ENCODE measurements at places on chromosomes 2 and 18. TPM values are rescaled to one million over a fixed set of nuclear protein-coding genes. Genes with fewer than 3 reads are reported as not detected.

SFT2D3 gene
- total RNA-seq = 5.2 TPM

HOXD13 gene
- total RNA-seq = not detected

FHL2 gene
- not detected for total RNA-seq

NYAP2 gene
- total RNA-seq = not detected

NAT8 gene
- total RNA-seq = not detected

FLACC1 gene
- total RNA-seq = 4.0 TPM

CNGA3 gene
- total RNA-seq = not detected

- H3K27me3 ChIP-seq = no peaks in the 10 kb centered on the region
- H3K4me3 ChIP-seq = no peak overlapping the region
- no peaks in the 10 kb centered on the region for H3K4me1 ChIP-seq
- DNase-seq = no peak
Observed at GRCh38 chr2:37796481-37796880, 125.0 kb upstream of the CDC42EP3 start.

DNA sequence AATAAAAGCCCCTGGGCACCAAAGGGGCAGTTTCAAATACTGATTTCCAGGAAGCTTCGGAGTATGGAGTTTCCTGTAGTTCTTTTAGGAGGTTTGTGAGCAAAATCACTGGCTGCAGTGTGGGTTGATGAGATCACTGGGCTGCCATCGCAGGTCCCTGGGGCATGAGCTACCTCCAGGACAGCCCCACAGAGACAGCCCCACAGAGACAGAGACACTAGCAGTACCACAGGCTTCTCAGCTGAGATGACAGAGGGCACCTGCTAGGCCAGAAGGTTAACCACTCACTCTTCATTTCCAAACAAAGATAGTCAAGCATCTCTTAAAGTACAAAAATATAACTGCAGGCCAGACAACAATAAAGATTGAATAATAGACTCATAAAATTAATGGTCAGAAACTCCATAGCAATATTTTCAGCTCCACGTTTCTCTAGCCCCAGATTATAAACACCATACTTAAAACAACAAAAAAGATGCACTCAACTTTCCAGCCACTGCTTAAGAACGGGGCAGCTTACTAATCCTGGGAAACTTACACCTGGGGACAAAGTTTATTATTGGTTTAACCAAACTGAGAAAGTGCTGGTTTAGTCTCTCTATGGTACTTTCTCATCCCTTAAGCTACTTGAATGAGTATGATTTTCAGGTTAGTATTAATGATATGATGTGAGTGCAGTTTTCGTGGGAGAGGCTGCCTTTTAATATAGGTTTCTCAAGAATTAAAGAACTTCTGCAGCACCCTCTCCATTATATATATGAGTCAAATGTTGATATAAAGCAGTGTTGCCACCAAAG, 11.6 kb downstream of the AFF3 start:
- H3K4me3 ChIP-seq = no peak overlapping the region
- H3K4me1 ChIP-seq = no peaks in the 10 kb centered on the region
- H3K27ac ChIP-seq = no peak overlapping the region
- H3K36me3 ChIP-seq = no peaks in the 10 kb centered on the region
- H3K27me3 ChIP-seq = peaks cover 1% of the 10 kb centered on the region

DNA sequence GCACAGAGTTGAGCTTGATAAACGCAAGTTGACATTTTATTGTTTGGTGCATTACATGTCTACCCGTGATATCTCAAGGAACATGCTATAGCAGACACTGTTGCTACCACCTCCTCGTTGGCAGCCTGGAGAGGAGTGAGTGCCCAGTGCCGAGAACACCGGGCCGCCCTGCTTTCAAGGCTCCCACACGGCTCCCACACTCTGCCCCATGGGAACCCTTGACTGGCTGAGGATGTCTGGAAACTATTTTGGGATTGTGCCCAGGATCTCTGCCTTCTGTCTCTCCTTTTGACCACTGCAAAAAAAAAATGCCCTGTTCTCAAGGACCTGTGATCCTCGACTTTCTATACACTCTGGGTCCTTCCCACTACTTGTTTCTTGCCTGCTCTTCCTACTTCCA, 21.1 kb downstream of the TET3 start:
- H3K4me1 ChIP-seq = peaks cover 72% of the 10 kb centered on the region
- DNase-seq = no peak
- no peaks in the 10 kb centered on the region for H3K36me3 ChIP-seq
- no peaks in the 10 kb centered on the region for H3K27me3 ChIP-seq
- no peak overlapping the region for H3K4me3 ChIP-seq
- no peak overlapping the region for H3K27ac ChIP-seq

GRCh38 chr2:9311488-9311887, 104.9 kb downstream of the ASAP2 start:
- no peak overlapping the region for H3K27ac ChIP-seq
- peaks cover 8% of the 10 kb centered on the region for H3K27me3 ChIP-seq
- no peaks in the 10 kb centered on the region for H3K4me1 ChIP-seq
- DNase-seq = no peak
- H3K4me3 ChIP-seq = no peak overlapping the region

DNA sequence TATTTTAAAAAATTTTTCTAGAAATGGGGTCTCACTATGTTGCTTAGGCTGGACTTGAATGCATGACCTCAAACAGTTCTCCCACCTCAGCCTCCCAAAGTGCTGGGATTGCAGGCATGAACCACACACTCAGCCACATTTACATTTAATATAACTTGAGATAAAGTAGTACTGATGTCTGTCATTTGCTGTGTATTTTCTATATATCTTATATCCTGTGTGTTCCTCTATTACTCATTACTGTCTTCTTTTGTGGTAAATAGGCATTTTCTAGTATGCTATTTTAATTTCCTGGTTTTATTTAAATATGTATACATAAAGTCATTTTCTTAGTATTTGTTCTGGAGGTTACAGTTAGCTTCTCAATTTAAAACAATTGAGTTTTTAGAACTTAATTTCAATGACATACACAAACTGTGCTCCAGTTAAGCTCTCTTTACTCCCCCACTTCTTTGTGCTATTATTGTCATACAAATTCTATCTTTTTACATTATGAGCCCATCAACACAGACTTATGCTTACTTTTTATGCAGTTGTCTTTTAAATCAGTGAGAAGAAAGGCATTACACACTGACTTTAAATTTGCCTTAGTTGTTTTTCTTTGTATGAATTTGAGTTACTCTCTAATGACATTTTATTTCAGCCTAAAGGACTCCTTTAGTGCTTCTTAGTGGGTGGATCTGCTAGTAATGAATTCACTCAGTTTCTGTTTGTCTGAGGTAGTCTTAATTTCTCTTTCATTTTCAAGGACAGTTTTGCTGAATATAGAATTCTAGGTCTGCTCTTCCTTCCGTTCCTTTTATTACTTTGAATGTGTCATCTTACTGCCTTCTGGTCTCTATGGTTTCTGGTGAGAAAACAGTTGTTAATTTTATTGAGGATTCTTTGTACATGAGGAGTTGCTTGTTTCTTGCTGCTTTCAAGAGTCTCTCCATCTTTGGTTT, 6.2 kb upstream of the INPP4A start:
- H3K36me3 ChIP-seq = no peaks in the 10 kb centered on the region
- peak overlapping the region; percentile 96 for H3K27ac ChIP-seq
- no peak for DNase-seq
- H3K4me1 ChIP-seq = peaks cover 34% of the 10 kb centered on the region
- H3K4me3 ChIP-seq = peak overlapping the region; percentile 80

DNA sequence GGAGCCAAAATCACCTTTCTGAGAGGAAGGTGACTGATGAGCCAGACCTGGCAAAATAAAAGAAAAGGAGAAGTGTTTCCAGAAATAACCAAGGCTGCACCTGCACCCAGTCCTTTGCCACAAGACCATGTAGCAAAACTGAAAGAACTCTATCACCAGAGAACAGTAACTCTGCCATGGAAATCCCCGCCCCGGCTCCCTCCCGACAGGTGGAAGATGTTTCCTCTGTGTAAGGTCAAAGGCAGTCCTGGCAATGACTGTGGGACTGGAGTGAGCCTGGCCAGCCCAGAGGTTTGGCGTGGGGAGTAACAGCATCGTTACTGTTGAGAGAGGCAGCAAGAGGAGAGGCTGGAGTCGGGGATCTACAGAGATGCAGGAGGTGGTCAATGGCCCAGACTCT, 42.3 kb downstream of the SPRED2 start:
- DNase-seq = no peak
- no peaks in the 10 kb centered on the region for H3K36me3 ChIP-seq
- peaks cover 2% of the 10 kb centered on the region for H3K27me3 ChIP-seq
- H3K4me3 ChIP-seq = peak overlapping the region; percentile 52
- no peak overlapping the region for H3K27ac ChIP-seq

Data from natural killer cell treated with Interleukin-12 subunit alpha and Interleukin-12 subunit beta and Interleukin-15 and Interleukin-18, amount 100 ng/mL, for 72 hours (primary cell).